ENCODE measurements at places on chromosomes 4 and X. TPM values are rescaled to one million over a fixed set of nuclear protein-coding genes. Genes with fewer than 3 reads are reported as not detected.

The ALB gene
- not detected for total RNA-seq

The GPR50 gene
- 0.22 TPM for total RNA-seq

The MYOZ2 gene
- total RNA-seq: not detected

The GASK1B gene
- 0.47 TPM for total RNA-seq

The GPC3 gene
- total RNA-seq: 0.16 TPM

The ZNF185 gene
- total RNA-seq: 6.5 TPM

The ZC4H2 gene
- total RNA-seq: 2.1 TPM

All from A549 treated with CpdA at 1 μM for 4 hours (cell line).